ENCODE measurements at places on chromosomes 1 and 21.

GRCh38 chr21:33047231-33047630, 21.5 kb downstream of the OLIG2 start:
- DNase-seq, result no peak

DNA sequence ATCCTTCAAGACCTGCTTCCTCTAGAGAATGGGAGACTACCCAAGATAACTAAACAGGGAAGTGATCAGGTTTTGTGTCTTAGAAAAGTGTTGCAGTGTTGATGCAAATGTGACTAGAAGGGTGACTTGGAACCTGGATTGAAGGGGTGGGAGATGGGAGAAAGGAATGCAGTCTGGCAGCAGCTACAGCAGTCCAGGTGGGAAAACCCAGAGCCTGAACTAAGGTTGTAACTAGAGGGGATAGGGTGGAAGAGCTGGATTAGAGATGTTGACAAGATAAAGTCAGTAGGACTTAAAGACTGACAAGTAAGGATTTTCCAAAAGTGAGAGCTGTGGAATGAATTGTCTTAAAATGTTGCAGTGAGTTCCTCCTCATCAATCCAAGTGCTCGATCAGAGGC, 7.1 kb upstream of the SHISA4 start:
- DNase-seq, result no peak

GRCh38 chr1:174022080-174022975, at the start of gene RC3H1:
RC3H1 (minus strand) TSS chr1:174022357; CDS start chr1:173992985, 29,372 bp downstream.
- DNase-seq, result no peak

GRCh38 chr1:84090447-84091245, 53.4 kb upstream of the PRKACB start:
- no peak for DNase-seq

GRCh38 chr21:15172963-15173362, 108.2 kb upstream of the NRIP1 start:
- DNase-seq, result no peak

DNA sequence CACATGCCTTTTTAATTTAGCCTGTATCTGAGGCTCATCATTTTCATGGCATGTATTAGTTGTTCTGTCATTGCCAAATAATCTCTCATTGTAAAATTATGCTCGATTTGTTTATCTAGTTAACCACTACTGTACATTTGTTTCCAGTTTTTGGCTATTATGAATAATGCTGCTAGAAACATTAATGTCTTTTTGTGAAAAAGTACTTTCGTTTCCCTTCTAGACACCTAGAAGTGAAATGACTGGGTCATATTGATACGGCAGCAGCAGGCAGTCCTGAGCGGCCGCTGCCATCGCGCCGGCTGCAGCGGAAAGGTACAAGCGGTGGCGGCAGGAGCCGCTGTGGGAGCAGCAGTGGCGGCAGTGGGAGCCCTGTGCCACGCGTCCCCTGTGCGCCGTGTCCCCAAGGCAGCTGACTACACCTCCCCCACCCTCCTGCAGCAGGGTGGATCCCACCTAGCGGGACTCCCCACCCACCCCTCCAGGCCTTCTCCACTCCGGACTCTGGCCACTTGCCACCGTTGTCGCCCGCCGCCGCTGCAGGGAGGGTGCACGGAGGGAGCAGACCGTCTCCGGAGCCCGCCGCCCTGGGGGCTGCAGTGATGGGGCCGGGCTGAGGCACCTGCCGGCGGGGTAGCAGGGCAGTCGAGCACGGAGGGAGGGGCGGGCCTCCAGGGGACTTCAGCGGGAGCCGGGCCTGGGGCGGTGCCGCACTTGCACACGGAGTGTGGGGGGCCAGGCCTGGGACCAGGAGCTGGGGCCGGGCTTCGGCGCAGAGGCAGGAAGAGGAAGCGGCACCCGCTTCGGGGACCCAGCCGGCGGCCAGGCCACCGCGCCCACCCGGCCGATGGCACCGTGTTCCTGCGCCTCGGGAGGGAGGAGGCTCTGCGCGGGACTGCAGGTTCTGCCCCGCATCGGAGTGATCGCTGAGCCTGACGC, 66.8 kb upstream of the RGS7 start:
- DNase-seq, result peak; percentile 34

GRCh38 chr1:80083892-80084291, 1077.4 kb upstream of the ADGRL4 start:
- DNase-seq, result no peak

DNA sequence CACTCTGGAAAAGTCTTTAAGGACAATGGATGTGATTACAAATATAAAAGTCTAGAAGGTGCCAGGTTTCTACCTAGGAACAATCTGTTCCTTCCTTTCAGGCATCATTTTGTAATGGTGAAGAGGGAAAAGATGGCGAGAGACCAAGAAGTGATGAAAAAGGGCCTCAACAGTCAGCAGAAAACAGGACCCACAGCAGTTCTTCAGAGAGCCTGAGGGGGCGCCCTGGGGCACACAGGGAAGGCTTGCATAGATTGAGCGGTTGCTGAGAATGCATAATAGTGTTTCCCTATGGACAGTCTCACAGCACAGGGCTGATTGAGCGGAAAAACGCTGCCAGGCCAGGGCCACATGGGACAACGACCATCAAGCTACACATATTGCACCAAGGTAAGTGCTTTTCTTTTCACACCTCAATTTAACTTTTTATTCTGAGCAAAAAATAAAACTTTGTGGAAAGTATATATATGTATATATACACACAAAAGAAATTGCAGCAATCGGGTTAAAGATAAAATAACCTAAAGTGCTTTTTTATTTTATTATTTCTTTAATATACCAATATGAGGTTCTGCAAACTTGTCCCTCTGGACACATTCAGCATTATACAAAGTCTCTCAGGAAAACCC, 3.1 kb upstream of the YRDC start:
- DNase-seq, result peak; percentile 68

DNA sequence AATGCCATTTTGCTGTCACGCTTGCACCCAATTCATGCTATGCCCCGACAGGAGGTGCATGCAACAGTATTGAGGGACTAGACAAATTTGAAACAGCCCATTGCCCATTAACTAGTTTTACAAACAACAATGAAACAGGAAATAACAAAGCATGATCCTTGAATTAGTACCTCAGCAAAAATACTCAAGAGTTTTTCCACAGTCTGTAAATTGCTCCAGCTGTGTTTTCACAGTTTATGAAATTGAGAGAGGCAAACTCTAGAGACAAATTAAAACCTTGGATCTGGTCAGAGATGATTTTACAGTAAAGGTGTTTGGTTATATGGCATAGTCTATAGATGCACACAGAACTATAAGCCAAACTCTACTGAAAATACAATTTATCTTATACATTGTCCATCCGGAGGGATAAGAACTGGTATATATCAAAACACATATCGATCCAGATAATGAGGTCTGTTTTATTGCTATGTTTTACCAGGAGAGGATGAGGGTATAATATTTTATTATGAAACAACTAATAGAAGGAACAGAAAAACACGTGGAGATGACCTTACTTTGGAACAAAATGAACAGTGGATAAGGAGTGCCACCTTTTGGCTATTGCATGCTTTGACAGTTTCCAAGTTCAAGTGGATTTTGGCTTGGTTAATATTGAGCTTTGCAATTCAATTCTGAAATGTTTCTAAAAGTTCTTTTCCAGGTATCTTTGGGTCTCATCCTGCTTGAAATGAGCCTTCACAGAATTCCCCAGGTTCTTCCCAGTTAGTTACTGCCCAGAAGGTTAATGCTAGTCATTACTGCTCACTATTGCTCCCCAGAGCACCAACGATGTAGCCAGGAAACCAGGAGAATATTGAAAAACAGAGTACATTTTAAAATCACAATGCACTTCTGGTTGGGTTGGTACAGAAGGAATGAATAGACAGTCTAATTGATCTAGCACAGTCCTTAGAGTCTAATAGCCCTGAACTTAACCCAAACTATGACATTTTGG, 45.7 kb downstream of the ZC3H11B start:
- peak; percentile 82 for DNase-seq

GRCh38 chr1:108049178-108049819, 84.3 kb upstream of the VAV3 start:
- no peak for DNase-seq

DNA sequence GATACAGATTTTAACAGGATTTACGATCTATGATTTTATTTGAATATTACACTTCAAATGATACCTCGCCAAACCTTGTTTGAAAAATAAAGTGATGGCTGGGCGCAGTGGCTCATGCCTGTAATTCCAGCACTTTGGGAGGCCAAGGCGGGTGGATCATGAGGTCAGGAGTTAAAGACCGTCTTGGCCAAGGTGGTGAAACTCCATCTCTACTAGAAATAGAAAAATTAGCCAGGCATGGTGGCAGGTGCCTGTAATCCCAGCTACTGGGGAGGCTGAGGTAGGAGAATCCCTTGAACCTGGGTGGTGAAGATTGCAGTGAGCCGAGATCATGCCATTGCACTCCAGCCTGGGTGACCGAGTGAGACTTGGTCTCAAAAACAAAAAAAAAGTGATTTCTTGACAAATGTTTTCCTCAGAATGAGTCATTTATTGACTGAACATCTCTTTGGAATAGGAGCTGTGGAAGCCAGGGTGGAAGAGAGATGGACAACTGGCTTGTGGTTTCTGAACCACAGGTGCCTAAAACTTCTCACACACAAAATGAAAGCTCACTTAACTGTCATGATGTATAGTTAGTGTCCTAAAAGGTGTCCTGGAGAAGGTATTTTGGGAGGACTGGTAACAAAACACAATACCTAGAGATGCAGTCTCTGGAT, 11.9 kb downstream of the PKNOX1 start:
- DNase-seq, result no peak

- no peak for DNase-seq
Measured at GRCh38 chr1:192522673-192523072, 52.9 kb upstream of the RGS1 start.

GRCh38 chr1:232378266-232379062, 251.5 kb downstream of the SIPA1L2 start:
- no peak for DNase-seq

DNA sequence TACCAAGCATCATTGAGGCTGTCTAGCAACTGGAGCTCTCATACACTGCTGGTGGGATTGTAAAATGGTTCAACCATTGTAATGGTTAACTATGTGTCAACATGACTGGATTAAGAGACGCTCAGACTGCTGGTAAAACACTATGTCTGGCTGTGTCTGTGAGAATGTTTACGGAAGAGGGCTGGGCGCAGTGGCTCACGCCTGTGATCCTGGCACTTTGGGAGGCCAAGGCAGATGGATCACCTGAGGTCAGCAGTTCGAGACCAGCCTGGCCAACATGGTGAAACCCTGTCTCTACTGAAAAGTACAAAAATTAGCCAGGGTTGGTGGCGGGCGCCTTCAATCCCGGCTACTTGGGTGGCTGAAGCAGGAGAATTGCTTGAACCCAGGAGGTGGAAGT, 4.8 kb upstream of the FCRLA start:
- DNase-seq, result no peak

DNA sequence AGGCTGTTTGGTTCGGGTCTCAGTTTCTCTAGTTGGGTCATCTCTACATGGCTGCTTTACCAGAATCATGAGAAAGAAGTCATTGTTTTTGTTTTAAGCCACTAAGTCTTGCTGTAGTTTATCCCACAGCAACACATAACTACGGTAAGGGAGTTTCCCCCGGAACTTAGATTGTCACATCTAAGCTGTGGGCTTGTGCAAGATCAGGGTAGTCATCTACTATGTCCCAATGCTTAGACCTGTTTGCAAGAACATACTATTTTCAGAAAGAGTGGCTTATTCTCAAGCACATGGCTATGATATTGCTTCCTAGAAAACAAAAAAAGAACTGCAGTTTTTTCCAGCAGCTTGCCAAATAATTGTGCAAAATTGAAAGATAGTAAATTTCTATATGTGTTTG, 18.0 kb upstream of the OLIG2 start:
- DNase-seq, result no peak

GRCh38 chr1:6785728-6786505, 663 bp downstream of the CAMTA1 start:
- no peak for DNase-seq

DNA sequence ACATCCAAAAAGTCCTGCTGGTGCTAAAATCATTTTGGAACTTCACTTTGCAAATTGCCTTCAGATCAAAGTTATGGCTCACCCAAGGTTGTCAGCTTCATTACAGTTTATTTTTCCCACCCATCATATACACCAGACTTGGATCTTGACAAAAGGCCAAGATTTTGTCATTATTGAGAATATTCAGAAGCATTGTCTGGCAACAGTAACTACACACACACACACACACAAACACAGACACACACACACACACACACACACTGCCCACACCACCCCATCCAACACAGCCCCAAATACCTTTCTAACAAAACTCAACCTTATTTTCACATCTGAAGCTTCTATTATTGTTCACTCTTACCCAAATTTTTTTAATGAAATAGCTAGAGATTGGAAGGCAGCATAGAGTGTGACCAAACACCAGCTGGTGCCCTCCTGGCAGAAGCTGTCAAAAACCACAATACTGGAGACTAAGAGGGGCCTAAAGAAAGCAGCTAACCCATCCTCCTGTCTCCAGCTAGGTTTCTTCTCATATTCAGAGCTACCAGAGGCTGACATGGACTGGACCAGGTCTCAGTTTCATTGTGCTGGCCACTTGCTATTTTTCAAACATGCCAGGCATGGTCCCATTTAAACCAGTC, 139.1 kb upstream of the ZC3H11B start:
- DNase-seq, result no peak

- no peak for DNase-seq
Measured at GRCh38 chr1:156721535-156721934, 6.7 kb upstream of the METTL25B start.

GRCh38 chr1:202987922-202988583, 19.1 kb upstream of the TMEM183A start:
- DNase-seq, result no peak

DNA sequence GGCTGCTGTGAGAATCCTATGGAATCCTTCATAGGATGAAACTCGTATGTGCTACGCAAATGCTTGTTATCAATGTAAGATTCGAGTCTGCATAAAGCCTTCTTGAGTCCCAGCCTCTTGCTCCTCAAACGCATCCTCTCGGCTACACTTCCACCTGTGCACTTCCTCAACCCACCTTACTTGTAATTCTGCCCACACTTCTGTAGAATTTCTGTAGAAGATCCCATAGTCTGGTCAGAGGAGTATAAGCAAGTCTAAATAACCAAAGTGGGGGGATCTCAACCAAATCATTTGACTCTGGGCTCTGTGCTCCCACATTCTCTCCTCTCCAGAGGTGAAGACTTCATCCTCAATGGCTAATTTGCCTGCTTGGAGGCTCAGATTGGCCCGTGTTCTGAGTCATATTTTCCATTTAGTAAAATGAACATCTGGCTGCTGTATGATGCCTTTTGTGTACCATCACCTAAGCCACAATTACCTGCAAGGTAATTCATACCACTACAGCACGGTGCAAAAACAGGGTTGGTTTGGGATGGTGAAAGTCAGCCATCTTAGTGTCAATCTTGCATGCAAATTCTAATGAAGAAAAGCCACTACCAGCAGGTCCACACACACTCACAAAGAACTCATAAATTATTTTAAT, 63.2 kb downstream of the ITPKB start:
- DNase-seq, result no peak

- no peak for DNase-seq
Measured at GRCh38 chr1:207983044-207983635, 72.2 kb upstream of the CD34 start.

GRCh38 chr1:166843769-166844596, 4.7 kb downstream of the POGK start:
- no peak for DNase-seq

All from NCI-H2081 treated with DMSO at 0.1 percent for 48 hours (cell line).